ENCODE measurements at places on chromosomes 1 and 21. TPM values are rescaled to one million over a fixed set of nuclear protein-coding genes. Genes with fewer than 3 reads are reported as not detected.

DNA sequence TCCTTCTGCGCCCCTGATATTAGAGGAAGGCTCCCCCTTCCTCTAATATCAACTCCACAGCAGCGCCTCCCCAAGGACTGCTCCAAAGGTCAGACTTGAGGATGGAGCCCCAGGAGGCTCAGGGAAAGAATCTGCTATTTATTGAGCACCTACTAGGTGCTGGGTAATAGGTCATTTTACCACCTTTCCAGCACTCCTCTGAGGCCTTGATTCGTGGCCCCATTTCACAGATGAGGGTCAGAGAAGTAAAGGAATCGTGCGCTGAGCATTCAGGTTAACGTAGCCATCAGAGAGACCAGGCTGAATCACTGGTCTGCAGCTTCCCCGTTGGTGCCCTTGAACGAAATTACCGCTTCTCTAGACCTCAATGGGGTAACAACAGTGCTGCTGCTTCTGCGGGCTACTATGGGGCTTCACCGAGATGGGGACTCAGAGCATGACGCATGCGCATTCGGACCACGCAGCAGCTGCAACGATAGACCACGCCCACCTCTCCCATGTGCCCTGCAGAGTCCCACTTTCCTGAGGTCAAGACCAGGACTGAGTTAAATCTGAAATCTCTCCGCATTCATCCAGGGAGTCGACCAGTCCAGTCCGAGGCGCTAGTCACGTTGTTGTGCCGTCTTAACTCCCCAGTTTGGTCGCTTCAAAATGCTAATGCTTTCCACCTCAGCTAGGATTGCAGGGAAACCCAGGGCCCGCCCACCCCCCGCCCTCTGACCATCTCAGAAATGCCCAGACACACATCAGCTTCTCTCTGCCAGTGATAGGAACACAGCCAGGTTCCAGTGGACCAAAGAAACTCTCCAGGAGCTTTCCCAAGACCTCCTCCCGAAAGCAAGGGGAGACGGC lies 12.9 kb downstream of the CAMK2N1 start:
- DNase-seq: no peak

- DNase-seq: no peak
These were observed 31.0 kb upstream of the MTMR11 start for GRCh38 chr1:149967646-149968045.

GRCh38 chr1:45443580-45444446 lies 47.1 kb downstream of the TESK2 start:
- no peak for DNase-seq

- no peak for DNase-seq
These were observed 3.5 kb downstream of the TNFRSF14 start for GRCh38 chr1:2559509-2560298.

GRCh38 chr21:29064850-29065481 lies 8.5 kb downstream of the CCT8 start:
- DNase-seq: no peak

DNA sequence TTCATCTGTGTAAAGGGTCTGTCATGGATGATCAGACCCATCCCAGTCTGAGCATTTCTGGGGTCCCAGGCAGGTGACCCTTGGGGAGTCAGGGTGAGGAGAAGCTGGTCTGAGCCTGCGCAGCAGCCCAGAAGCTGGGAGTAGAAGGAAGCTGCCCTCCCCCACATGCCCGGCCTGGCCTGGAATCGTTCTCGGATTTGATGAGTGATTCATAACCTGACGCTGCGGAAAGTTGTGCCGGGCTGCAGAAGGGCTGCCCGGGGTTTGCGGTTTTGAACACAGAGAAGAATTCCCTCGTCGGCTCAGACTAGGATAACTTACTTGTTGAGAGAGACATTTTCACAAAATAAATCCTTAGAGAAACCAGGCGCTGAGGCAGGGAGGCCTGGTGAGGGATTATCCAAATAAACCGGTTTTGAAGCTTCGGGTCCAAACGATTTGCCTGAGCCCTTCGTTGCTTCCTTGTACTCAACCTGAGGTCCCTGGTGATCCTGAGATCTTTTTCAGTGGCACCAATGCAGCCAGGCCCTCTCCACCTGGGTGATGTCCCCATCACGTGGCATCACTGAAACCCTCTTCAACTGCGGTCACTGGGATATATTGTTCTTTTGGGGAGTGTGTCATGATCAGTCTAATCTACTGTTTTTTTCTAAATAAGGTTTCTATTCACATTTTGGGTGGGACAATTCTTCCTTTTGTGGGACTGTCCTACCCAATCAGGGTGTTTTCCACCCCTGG lies 29.2 kb downstream of the EPHB2 start:
- DNase-seq: no peak

DNA sequence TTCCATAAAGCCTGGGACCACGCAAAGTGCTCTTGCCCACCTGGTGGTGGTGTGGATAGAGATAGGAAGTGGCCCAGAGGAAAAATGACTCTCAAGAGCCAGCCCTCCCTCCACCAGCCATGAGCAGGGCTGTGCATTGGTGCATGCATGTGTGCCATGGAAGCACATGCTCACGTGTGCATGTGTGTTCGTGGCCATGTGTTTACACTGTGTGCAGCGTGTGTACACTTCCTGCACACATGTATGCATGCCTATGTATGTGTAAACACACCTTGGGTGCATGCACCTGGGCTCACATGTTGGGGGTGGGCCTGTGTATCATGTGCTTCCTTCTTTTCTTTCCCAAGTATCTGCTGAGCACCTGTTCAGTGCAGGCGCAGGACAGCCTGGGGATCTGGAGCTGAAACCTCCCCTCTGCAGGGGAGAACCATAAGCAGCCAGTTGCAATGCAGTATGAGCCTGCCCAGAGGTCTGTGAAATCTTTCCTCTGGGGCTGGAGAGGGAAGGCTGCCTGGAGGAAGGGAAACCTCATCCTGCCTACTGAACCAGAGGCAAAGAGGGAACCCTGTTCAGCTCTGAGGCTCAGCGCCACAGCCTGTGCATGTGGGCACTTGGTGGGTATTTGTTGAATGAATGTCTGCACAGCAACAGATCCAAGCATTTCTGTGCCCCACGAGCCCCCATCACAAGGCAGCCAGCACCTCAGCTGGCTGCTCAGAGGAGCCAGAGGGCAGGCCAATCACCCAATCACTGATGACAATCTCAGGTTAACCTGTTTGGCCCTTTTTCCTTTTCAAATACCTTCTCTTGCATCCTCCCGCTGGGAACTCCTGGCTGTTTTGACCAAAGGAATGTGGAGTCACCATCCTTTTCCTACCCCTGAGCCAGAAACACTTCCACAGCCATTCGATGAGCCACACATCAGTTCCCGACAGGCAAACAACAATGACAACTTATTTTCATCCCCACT lies 327.0 kb downstream of the NPHP4 start:
- no peak for DNase-seq

DNA sequence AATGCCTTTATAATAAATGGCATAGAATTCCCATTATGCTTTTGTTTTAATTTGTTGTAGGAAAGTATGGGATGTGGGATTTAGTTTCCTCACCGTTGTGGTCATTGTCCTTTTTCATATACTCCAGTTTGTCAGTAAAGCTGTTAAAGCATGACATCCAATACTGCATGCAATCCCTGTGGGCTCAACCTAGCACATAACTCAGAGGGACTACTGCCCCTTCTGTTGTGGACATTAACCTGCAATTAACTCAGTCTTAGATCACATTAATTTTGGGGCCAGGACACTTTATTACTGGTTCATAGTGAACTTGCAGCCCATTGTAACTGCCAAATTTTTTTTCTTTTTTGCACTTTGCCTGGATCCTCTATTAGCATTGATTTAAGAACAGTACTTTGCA lies 112.5 kb downstream of the DNM3 start:
- DNase-seq: no peak

GRCh38 chr1:205767248-205767647 lies 8.0 kb downstream of the RAB29 start:
- no peak for DNase-seq

DNA sequence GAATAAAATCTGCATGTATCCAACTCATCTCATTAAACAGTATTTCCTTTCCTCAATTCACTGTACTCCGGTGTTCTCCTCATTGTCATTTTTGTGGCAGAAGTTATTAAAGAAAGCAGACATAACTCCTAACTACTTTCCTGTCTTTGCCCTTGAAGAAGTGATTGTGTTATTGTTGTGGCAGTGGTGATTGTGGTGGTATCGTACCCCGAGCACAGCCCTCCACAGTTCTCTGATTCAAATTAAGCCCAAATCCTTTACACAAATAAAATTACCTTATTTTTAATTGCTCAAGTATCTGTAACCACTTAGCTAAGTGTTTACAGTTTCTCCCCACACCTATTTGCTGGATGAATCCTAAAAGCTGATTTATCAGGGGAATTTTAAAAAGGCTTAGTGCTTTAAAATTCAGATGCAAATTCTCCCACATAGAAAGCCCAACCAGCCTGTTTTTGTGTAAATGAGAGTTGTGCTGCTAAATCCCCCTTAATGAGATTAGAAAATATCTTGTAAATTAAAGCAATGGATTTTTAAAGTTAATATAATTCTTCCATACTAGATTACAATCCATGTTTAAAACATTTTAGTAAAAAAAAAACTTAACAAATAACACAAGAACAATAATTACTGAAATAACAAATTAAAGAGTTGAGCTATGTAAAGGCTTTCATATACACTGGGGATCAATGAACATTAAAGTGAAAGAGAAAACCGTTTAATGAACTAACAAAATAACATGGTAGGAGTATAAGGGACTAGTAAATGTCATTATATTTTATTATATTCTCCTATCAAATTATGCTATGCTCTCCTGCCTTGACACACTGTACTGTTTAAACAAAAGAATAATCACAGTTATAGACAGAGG lies 259.0 kb downstream of the NEGR1 start:
- no peak for DNase-seq

DNA sequence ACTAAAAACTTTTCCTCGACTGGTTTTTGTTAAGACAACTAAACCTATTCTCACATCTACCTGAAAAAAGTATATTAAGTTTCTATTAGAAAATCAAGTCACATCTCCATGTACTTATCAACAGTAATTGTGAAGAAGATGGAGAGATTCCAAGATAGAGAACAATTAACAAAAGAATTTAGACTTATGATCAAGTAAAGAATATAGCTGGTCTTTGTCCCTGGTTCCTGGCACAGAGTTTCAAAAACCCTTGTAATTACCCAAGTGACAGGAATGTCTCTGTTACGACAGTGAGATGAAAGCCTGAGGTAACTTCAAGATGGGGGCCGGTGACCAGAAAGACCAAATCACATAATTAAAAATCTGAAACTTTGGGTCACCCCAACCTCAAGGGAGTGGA lies 91.6 kb downstream of the ASH1L start:
- no peak for DNase-seq

GRCh38 chr1:108669679-108670078 lies 8.8 kb upstream of the HENMT1 start:
- no peak for DNase-seq

- DNase-seq: no peak
These were observed at the start of gene ARID4B for GRCh38 chr1:235327559-235328270. ARID4B (minus strand) TSS chr1:235328179; CDS start chr1:235326919, 1,260 bp downstream.

GRCh38 chr1:178121883-178122282 lies 28.0 kb downstream of the RASAL2 start:
- DNase-seq: no peak

- DNase-seq: no peak
These were observed 84.6 kb downstream of the KAZN start for GRCh38 chr1:14682941-14683621.

GRCh38 chr1:160005070-160005469 lies 26.7 kb downstream of the PIGM start:
- no peak for DNase-seq

- DNase-seq: no peak
These were observed 56.4 kb downstream of the LHX4 start for GRCh38 chr1:180286417-180286816.

GRCh38 chr1:34188418-34188817 lies 11.7 kb downstream of the C1orf94 start:
- DNase-seq: no peak

DNA sequence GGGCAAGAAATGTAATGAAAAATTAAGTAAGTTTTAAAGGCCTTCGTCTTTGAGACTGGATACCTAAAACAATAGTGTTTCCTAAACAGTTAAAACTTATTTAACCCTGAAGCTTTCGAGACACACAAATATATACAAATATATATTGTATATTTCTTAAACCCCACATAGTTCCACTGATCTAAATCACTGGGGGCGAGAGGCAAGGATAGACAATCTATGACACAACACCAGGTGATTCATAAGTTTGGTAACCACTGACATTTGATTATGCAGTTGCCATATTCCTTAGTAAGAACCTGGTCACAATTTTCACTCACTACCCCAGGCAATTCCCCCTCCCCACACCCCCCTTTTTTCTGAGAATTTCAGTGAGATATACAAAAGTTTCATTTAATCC lies 55.3 kb upstream of the BOLA1 start:
- no peak for DNase-seq

- no peak for DNase-seq
These were observed 1.7 kb downstream of the ADSS2 start for GRCh38 chr1:244449936-244450508.

DNA sequence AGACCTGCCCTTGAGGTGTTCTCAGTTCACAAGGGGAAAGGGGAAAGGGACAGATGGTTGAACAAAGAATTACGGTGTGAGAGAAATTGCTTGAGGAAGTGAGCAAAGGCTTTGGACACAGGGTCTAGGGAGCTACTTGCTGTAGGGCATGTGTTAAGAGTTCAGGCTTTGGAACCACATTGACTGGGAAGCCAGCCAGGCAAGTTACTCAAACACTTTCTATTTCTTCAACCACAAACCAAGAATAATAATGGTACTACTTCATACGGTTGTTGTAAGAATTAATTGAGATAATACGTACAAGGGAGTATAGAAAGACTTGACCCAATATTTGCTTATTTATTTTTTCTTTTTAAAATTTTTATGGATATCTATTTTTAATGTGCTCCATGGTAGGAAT lies 26.6 kb downstream of the AK4 start:
- no peak for DNase-seq

DNA sequence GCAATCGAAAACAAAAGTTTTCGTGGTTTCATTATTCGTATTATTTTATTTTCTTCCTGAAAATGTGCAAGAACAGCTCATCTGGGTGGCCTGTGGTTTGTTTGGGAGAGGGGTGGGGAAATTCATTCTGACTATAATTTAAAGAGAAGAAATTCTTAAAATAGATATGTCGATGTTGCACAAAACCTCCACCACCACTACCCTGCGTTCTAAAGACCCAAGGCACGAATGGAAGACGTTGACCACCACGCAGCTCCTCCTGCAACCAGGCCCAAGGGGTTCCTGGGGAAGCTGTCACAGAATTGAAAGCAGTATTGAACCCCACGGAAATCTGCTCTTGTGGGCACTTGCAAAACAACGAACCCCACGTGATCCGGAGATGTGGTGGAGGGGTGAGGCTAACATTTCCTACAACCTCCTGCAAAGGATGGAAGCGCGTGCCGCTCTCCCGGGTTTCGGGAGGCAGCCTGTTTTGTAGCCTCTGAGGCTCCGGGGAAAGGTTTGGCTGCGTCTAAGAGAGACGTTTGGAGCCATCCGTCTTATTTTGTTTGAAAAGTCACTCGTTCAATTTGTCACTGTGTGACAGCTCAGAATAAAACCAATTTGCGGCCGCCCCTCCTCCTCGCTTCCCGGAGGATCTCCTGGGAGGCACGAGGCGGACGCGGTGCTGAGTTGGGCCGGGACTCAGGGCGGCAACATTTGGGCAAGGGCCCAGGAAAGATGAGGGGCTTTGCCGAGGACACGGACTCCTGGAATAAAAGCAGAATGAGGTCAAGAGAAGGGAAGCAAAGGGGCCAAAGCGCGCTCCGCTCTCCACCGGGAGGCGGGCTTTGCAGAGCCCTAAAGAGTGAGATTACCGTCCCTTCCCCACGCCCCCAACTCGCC lies 810 bp upstream of the HLX start:
- DNase-seq: no peak

SRP9 gene
- total RNA-seq: 160 TPM

HAPLN2 gene
- total RNA-seq: not detected

CNN3 gene
- 267 TPM for total RNA-seq

MAP10 gene
- 1.3 TPM for total RNA-seq

FCRL2 gene
- total RNA-seq: not detected

FYB2 gene
- total RNA-seq: not detected

CSMD2 gene
- 0.15 TPM for total RNA-seq
